Brain pericyte (primary cell): ENCODE measurements at places on chromosomes 16 and 17.

DNA sequence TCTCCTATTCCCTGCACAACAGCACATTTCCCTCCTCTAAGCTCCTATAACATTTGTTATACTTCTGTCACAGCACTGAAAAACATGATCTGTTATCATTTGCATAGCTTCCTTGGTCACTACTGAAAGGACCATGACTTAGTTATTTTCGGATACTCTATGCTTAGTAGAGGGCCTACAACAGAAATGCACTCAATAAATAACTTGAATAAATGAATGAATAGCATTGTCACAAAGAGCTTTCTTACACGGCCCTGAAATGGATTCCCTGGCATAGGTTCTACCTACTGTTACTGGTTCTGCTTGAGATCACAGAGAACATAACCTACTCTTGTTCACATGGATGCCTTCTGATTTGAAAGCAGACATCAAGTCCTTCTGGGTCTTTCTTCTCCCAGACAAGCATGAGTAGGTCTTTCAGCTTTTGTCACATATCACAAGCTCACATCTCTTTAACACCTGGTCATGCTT is 41.6 kb downstream of the MYO1D start:
- DNase-seq: no peak

- no peak for DNase-seq
These were observed 5.0 kb upstream of the BCL6B start for GRCh38 chr17:7017827-7018200.

GRCh38 chr17:17565471-17566339 is 25.8 kb downstream of the PEMT start:
- DNase-seq: no peak

DNA sequence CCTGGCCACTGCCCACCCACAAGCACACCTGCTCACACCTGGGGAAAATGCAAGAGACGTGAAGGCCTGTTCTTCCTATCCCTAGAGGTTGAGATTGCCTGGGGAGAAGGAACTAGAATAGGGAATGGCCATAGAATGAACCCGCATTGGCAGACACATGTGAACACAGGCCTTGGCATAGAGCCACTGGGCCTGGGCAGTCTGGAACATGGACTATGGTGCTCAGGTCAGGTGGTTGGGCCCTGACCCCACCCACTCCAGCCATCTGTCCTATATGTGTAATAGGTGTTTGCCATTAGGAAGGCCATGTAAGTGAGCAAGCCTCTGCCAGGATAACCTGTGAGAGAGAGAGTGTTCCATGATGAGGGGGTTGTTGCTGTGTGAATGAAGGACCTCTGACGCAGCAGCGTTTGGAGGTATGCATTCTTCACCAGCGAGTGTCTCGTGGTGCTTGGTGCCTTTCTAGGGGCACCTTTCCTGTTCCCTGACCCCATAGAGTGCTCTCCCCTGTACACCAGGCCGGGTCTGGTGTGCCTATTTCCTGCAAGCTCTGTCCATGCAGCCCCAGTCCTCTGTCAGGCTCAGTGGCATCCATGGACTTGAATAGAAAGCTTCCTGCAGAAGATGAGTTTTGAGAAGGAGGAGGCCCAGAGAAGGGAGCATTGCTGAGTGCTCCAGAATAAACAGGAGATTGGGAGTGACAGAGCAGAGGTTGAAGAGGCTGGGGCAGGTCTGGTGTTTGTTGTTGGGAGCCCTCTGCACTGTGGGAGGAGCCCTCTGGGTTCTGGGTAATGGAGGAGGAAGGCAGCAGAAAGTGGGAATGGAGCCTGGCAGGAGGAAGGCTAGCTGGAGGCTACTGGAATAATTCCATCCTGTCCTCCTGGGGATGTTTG is 15.6 kb downstream of the CTRL start:
- no peak for DNase-seq

GRCh38 chr16:3576211-3576610 is 992 bp downstream of the NLRC3 start:
- DNase-seq: no peak

DNA sequence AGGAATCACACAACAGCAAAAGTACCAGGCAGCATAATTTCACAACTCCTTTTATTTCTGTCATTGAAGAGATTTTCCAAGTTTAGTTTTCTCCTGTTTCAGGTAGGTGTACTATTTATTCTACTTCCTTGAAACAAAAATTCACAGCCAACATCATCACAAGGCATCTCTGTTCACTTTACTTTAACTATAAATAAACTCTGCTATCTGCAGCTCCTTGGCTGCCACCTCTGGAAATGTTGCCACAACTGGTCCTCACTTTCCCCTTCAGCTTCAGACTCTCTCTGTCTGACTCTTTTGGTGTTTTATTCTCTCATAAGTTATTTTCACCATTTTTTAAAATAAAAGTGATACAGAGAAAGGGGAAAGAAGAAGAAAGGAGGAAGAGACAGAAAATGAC is 27.9 kb upstream of the KIF2B start:
- DNase-seq: no peak

- no peak for DNase-seq
These were observed 84.3 kb downstream of the CYTH1 start for GRCh38 chr17:78697554-78698343.

DNA sequence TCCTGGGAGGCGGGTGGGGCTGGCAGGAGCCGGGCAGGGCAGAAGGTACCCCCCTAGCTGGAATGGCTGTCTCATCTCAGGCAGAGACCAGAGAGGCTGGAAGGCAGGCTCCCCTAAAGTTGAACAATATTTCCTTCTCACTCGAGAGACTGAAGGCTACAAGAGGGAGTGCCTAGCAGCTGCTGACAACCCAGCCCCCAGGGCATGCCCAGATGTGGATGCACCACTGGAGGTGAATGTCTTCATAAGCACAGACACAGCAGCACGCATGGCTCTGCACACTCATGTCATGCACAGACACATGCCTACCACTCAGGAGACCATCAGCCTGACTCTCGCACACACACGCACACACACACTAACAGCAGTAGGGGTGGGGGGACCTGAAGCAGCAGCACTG is 179.0 kb downstream of the CCT6B start:
- DNase-seq: no peak

DNA sequence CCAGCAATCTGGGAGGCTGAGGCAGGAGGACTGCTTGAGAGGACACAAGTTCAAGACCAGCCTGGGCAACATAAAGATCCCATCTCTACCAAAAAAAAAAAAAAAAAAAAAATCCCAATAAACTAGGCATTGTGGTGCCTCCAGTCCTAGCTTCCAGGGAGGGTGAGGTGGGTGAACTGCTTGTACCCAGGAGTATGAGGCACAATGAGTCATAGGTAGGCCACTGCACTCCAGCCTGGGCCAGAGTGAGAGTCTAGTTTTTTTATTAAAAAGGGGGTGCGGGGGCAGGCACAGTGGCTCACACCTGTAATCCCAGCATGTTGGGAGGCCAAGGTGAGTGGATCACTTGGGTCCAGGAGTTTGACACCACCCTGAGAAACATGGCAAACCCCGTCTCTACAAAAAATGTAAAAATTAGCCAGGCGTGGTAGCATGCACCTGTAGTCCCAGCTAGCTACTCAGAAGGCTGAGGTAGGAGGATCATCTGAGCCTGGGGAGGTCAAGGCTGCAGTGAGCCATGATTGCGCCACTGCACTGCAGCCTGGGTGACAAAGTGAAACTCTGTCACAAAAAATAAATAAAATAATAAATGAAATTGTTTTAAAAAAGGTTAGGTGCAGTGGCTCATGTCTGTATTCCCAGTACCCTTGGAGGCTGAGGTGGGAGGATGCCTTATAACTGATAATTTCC is 7.8 kb upstream of the CHST6 start:
- no peak for DNase-seq

DNA sequence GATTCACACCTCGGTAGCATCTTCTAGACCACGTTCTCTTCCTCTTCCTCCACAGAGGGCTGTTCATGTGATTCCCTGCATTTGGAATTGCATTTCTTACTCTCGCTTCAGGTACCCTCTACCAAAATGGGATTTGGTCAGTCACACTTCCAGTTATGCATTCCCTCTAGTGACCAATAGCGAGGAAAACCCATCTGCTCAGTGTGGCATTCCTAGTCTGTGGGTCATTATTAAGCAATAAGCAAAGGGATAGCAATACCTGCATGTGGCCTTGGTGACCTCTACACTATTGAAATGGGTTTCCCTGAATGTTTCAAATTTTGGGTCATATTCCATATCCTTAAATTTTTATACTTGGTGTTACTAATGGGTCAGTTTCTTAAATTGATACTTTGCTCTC is 401 bp upstream of the KRTAP4-5 start:
- DNase-seq: no peak

DNA sequence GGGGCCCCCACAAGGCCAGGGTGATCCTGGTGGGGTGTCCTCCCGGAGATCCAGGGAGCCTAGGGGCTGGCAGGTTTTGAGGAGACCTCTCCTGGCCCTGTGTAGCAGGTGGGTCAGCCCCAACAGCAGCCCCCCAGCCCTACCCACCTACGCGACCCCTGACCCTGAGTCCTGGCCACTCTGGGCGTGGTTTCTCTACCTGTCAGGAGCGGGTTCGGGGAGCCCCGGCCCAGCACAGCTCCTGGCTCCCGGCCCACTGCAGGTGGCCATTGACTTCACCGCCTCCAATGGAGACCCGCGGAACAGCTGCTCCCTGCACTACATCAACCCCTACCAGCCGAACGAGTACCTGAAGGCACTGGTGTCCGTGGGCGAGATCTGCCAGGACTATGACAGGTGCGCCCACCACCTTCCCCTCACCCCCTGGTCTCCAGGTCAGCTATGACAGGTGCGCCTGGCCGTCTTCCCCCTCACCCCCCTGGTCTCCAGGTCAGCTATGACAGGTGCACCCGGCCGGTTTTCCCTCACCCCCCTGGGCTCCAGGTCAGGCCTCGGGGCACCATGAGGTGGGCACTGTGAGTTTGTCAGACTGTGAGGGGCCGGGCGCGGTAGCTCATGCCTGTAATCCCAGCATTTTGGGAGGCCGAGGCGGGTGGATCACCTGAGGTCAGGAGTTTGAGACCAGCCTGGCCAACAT is 13.0 kb downstream of the CPNE7 start:
- no peak for DNase-seq

DNA sequence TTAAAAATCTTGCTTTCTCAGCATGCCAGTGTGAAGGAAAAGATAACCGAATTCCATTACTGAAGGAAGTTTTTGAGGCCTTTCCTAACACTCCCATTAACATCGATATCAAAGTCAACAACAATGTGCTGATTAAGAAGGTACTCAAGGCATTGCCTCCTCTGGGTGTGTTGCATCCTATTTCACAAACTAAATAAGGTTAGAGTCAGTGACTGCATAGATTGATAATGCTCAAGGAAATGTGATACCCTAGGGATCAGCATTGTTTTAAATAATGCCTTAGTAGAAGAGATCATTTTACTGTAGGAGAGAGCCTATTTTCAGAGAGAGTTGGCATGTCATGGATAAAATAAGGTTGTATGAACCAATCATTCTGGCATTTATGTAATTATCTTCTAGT is 36.8 kb downstream of the GDPD1 start:
- no peak for DNase-seq

GRCh38 chr16:23788685-23789084 is 33.9 kb downstream of the CHP2 start:
- DNase-seq: no peak

- DNase-seq: no peak
These were observed 32.6 kb downstream of the NUBP1 start for GRCh38 chr16:10776280-10776679.

DNA sequence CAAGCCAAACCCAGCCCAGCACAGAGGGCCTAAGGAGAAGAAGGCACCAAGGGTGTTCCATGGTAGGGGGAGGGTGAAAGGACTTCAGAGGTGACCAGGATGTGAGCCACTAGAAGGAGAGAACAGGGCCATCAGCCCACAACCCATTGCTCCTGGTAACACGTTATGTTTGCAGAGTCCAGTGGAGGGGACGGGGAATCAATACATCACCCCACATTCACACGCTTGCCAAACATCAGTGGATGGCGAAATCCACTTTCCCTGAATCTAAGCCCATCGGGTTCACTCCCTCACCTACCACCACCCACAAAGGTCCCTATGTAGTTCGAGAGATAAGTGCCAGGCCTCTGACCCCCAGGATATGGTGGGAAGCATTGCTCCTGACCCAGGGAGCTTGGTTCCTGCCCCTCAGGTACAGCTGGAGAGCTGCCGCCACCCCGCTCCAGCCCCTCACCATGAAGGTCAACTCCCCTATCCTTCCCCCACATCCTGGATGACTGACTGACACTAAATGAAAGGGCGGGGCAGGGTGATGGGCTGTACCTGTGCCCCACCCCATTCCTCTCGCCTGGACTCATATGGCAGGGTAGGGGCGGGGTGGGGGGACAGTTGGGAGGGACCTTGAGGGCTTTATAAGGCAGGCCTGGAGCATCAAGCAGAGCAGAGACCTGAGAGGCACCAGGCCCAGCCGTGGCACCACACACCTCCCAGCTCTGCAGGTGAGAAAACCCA is at the start of gene GAST:
Gene GAST (plus strand): TSS at position 663 of the 732 bp plus-strand sequence. CDS start 3,106 bp downstream, outside the sequence.
- DNase-seq: no peak

DNA sequence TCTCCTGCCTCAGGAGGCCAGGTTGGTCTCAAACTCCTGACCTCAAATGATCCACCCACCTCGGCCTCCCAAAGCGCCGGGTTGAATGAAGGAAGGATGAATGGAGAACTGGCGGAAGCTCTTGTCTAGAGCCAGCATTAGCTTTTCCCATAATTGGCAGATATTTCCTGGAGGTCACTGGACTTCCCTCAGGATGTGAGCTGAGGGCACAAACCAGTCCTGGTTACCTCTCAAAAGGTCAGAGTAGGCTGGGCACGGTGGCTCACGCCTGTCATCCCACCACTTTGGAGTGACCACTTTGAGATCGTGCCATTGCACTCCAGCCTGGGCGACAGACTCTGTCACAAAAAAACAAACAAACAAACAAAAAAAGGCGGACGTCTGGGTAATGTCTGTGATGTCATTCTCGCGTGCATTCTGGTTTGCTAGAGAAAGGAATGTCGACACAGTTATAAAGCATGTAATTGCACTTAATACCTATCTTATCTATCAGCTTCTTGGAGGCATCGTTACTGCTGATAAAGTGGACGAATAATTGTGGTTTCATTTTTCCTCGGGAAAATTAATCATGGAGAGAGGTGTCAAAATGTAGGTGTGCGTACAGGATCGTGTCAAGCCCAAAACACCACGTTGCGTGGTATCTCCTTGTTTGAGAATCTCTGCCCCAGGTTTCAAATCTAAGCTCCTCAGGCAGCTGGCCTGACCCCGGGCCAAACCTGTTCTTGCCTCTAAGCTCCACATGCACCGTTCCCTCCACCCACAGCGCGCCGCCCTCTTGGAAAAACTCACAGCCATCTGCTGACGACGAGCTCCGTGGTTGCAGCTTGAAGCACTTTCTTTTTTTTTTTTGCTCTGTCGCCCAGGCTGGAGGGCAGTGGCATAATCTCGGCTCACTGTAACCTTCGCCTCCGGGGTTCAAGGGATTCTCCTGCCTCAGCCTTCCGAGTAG is 6.4 kb upstream of the CRK start:
- DNase-seq: no peak
